ENCODE measurements at places on chromosomes 16 and 17. TPM values are rescaled to one million over a fixed set of nuclear protein-coding genes. Genes with fewer than 3 reads are reported as not detected.

IL21R gene
- total RNA-seq, result 45.6 TPM

KRTAP9-2 gene
- not detected for total RNA-seq

MSLN gene
- total RNA-seq, result not detected

CES5A gene
- total RNA-seq, result not detected

- peak; percentile 72 for DNase-seq
Measured at GRCh38 chr16:83898463-83899271, at the start of gene MLYCD. TSS of gene MLYCD (plus strand) at chr16:83899115. CDS start at chr16:83899145, 30 bp downstream.

- no peak for DNase-seq
Measured at GRCh38 chr17:41024697-41025096, 2.3 kb downstream of the KRTAP1-5 start.

DNA sequence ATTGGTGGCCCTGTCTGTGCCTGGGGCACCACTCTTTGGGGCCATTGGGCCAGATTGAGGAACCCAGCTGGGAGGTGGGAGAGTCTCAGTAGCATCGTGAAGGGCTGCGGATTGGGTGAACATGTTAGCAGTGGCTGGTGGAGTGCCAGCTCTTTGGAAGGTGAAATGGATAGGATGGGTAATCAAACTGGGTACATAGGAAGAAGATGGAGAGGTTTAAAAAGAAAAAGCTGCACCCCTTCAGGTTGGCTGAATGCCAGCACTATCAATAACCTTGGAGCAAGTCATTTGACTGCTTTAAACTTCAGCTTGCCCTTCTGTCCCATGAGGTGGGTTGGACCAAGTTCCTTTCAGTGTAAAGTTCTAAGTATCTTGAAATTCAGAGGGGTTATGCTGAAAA is 95.0 kb downstream of the RPTOR start:
- DNase-seq, result no peak

- DNase-seq, result no peak
Measured at GRCh38 chr16:23917621-23918020, 81.8 kb downstream of the PRKCB start.

GRCh38 chr16:17389384-17389783 is 81.4 kb downstream of the XYLT1 start:
- no peak for DNase-seq

DNA sequence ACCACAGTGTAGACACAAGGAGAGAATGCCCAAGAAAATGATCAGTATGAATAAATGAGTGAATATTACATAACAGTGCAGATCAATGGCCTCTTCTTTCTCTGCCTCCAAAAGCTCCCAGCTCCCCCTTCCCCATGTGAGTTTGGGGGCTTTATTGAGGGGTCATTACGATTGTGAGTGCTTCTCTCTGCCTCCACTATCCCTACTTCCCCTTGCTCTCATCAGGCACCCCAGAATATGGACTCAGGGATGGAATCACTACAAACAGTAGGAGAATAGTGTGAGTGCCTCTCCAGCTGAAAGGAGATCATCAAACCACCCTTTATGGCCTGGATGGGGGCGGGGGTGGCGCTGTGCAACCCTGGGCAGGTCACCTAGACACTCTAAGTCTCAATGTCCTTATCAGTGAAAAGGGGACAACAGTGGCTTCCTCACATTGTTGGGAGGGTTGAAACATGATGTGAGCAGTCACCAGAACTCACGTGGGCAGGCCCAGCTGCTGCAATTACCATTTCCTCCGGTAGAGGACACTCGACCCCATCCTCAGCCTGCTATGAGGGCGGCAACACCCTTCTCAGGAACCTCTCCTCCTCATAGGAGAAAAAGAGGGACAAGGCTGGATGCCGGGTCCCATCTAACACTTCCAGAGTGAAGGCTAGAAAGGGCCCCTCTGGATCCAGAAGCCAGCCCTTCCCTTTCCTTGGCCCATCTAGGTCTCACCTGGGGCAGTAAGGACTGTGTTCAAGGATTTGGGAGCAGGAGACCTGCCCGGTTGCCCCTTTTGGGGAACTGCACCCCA is 2.1 kb upstream of the EPOP start:
- peak; percentile 82 for DNase-seq

DNA sequence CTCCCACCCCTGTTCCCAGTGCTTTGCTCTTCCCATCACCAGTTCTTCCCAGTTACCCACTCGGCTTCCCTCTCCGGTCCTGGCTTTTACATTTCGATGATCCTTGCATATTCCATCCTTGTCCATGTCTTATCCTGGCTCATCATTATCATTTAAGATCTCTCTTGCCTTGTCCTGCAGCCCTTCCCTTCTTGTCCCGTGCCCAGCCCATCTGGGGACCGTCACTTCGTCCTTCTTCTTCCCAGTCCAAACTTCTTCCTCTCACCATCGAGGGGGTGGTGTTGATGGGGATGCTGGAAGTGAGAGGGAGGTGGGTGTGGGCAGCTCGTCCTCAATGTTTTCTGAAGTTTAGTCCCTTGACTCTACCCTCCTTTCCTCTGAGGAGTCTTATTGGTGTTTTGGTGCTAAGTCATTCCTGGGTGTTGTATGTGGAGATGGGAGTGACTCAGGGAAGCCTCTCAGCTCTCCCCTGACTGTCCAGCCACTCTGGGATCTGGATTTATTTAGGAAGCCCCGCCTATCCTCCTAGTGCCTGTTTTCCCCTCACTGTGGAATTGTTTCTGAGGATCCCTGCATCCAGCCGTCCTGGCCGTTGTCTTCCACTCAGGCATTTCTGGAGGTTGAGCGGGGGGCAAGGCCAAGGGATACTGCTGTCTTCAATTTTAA is 975 bp downstream of the SNX29 start:
- no peak for DNase-seq

- DNase-seq, result no peak
Measured at GRCh38 chr16:15741207-15741871, 91.3 kb downstream of the NDE1 start.

GRCh38 chr16:85157372-85157771 is 45.1 kb upstream of the CIBAR2 start:
- no peak for DNase-seq

Measured in activated CD4-positive, alpha-beta T cell treated with anti-CD3 and anti-CD28 coated beads, Interleukin-2, amount 10 ng/mL, durations not matched to agents 7 days and 5 days (primary cell).